ENCODE measurements at places on chromosomes 4 and X. TPM values are rescaled to one million over a fixed set of nuclear protein-coding genes. Genes with fewer than 3 reads are reported as not detected.

PARM1 gene
- 0.52 TPM for total RNA-seq

GPR143 gene
- not detected for total RNA-seq

ZNF141 gene
- total RNA-seq: 13.4 TPM

HS6ST2 gene
- total RNA-seq: 39.1 TPM

ERAS gene
- total RNA-seq: not detected

PLAC1 gene
- 0.52 TPM for total RNA-seq

RHOXF2B gene
- not detected for total RNA-seq

WDR17 gene
- 9.1 TPM for total RNA-seq

DGKQ gene
- 7.9 TPM for total RNA-seq

TXK gene
- total RNA-seq: 2.5 TPM

TMEM187 gene
- total RNA-seq: 10.0 TPM

WNK3 gene
- total RNA-seq: 0.67 TPM

ENPEP gene
- total RNA-seq: 1.3 TPM

CLTRN gene
- total RNA-seq: 6.6 TPM

LIMCH1 gene
- total RNA-seq: 295 TPM

FAM47A gene
- total RNA-seq: not detected

IQCM gene
- total RNA-seq: 0.52 TPM

CFI gene
- total RNA-seq: not detected

UNC5C gene
- 0.02 TPM for total RNA-seq

DCHS2 gene
- total RNA-seq: not detected

TLR10 gene
- not detected for total RNA-seq

PIN4 gene
- total RNA-seq: 50.8 TPM

TMEM154 gene
- 3.5 TPM for total RNA-seq

CXCL11 gene
- not detected for total RNA-seq

NPY5R gene
- total RNA-seq: not detected

FHL1 gene
- total RNA-seq: 15.8 TPM

SLC2A9 gene
- total RNA-seq: not detected

SSX1 gene
- total RNA-seq: not detected

CXorf49 gene
- not detected for total RNA-seq

LANCL3 gene
- 0.02 TPM for total RNA-seq

FATE1 gene
- not detected for total RNA-seq

ABCG2 gene
- total RNA-seq: 37.4 TPM

RHOXF1 gene
- not detected for total RNA-seq

CFAP99 gene
- total RNA-seq: not detected

SMARCA1 gene
- total RNA-seq: 24.7 TPM

NUDT11 gene
- 30.6 TPM for total RNA-seq

CTAG2 gene
- not detected for total RNA-seq

NIPAL1 gene
- 3.0 TPM for total RNA-seq

CLDN34 gene
- total RNA-seq: not detected

IDUA gene
- total RNA-seq: 6.9 TPM

P2RY8 gene
- total RNA-seq: not detected

SPATA4 gene
- not detected for total RNA-seq

TAF7L gene
- not detected for total RNA-seq

ZFX gene
- total RNA-seq: 34.7 TPM

RNF128 gene
- 0.12 TPM for total RNA-seq

SPANXD gene
- not detected for total RNA-seq

ARHGAP10 gene
- 5.1 TPM for total RNA-seq

GPAT3 gene
- 80.5 TPM for total RNA-seq

FAT1 gene
- 83.1 TPM for total RNA-seq

MAP7D2 gene
- total RNA-seq: 0.23 TPM

ZNF280C gene
- total RNA-seq: 34.2 TPM
